ENCODE measurements at places on chromosomes 7 and 10. TPM values are rescaled to one million over a fixed set of nuclear protein-coding genes. Genes with fewer than 3 reads are reported as not detected.

- H3K27ac ChIP-seq = no peak overlapping the region
- peaks cover 12% of the 10 kb centered on the region for H3K36me3 ChIP-seq
These were observed 22.3 kb downstream of the ZNF783 start for GRCh38 chr7:149284343-149284742.

- no peak overlapping the region for H3K4me3 ChIP-seq
- no peaks in the 10 kb centered on the region for H3K27me3 ChIP-seq
- H3K36me3 ChIP-seq = no peaks in the 10 kb centered on the region
These were observed 61.2 kb upstream of the FAM171A1 start for GRCh38 chr10:15432266-15432665.

DNA sequence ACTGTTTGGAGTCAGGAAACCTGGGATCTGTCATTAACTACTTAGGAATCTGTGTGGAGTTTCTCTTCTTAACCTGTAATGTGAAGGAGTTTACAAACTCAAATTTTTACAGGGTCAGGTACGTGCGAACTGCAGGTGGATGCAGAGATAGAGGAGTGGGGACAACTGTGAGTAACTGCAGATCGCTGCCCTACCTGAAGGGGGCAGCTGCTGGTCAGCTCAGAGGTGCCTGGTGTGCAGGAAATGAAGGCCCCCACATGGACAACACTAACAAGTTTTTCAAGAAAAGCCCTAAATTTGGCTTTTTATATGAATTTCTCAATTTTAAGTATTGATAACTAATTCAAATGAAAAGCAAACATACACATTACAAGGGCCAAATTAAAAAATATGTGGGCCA, 380.0 kb downstream of the REEP3 start:
- H3K27me3 ChIP-seq = no peaks in the 10 kb centered on the region
- no peak overlapping the region for H3K4me3 ChIP-seq
- no peak overlapping the region for H3K27ac ChIP-seq

DNA sequence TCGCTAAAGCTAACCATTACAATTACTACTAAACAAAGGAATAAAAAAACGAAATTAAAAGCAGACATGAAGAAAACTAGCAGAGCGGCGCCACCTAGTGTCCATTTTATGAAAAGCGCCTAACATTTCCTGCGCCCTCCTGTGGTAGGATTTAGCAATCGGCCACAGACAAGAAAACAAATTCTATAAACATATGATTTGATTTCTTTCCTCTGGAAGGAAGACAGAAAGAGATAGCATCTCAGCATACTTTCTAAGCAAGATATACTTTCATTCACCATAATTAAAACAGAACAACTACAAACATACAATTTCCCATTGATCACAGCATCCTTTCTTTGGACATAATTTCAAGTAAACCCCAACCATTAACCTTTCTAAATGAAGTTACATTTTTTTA, 337.7 kb upstream of the NPVF start:
- no peak overlapping the region for H3K4me3 ChIP-seq
- no peaks in the 10 kb centered on the region for H3K27me3 ChIP-seq
- no peak for DNase-seq
- H3K36me3 ChIP-seq = no peaks in the 10 kb centered on the region
- no peaks in the 10 kb centered on the region for H3K4me1 ChIP-seq
- no peak overlapping the region for H3K27ac ChIP-seq

GRCh38 chr7:106346678-106347217, 62.0 kb upstream of the NAMPT start:
- H3K27ac ChIP-seq = no peak overlapping the region
- H3K4me1 ChIP-seq = peaks cover 8% of the 10 kb centered on the region
- H3K4me3 ChIP-seq = no peak overlapping the region
- H3K27me3 ChIP-seq = no peaks in the 10 kb centered on the region
- DNase-seq = no peak

Gene APBB1IP
- 7.4 TPM for total RNA-seq

DNA sequence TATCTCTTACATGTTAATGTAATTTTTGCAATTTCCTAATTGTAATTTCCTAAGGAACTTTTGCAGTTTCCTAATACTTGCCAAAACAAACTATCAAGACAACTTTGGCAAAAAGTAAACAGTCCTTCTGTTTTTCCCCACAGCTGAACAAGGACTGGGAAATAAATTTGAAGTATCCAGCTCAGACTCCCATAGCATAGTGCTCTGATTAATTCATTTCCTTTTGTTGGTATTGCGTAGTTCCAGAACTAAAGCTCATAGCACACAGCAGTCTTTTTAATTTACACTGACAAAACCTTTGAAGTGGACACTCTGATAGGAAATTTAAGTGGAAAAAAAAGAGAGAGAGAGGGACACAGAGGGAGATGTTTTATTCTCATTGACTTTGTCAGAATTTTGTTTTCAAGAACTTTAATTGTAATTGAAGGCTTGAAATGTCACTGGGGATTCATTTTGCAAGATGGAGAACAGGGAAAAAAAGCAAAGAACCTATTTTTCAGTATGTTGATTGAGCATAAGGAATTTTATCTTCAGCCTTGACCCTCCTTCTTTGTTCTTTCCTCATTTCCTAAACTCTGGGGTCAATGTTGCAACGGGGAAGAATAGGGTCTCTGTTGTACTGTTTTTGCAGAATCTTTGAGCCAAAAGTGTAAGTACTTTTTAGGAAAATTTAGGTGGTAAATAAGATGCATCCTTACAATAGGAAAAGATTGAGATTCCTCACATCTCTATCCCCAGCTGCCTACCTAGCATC, 232.2 kb upstream of the NPSR1 start:
- no peak overlapping the region for H3K4me3 ChIP-seq
- no peak overlapping the region for H3K27ac ChIP-seq
- H3K27me3 ChIP-seq = no peaks in the 10 kb centered on the region
- H3K36me3 ChIP-seq = no peaks in the 10 kb centered on the region

DNA sequence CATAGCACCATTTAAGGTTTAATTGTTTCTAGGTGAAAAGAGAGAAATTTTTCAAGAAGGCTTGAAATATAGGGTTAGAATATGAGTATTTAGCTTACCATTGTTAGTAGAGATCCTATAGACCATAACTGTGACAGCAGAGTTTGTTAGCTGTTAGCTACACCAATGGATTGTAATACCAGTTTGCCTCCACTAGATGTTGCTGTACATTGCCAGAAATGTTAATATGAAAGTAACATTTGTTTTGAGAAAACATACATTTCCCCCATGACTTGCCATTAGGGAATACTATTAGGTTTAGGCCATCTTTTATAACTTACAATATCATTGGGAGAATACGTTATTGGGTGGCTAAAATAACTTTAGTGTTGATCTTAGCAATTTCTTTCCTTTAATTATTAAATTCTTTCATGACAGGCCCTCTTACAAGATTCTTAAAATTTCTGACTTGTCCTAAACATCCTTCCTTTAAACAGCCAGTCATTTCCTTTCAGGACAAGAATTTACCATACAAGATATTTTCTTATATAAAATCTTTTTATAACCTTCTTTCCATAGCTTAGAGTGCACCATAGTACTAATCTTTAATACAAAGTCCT, 39.5 kb downstream of the ZNF117 start:
- peaks cover 4% of the 10 kb centered on the region for H3K27me3 ChIP-seq
- no peaks in the 10 kb centered on the region for H3K36me3 ChIP-seq
- H3K27ac ChIP-seq = no peak overlapping the region

DNA sequence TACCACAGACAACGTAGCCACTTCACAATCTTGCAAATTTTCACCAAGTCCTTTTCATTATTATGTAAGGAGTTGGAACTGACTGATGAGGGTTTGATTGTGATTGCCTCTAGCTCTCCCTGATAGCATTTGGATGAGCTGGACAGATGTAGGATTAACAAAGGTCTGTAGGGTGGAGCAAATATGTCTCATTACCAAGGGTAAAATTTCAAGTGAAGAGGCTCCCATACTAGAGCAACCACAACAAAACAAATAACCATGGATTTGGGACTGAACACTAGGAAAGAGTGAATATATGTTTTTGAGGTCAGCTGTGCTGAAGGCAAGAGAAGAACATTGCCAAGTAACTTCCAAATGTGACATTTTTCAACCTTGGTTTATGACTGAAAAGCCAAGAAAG, 281.7 kb downstream of the NEBL start:
- no peaks in the 10 kb centered on the region for H3K4me1 ChIP-seq
- H3K27ac ChIP-seq = no peak overlapping the region
- no peak for DNase-seq
- no peak overlapping the region for H3K4me3 ChIP-seq
- H3K36me3 ChIP-seq = no peaks in the 10 kb centered on the region

DNA sequence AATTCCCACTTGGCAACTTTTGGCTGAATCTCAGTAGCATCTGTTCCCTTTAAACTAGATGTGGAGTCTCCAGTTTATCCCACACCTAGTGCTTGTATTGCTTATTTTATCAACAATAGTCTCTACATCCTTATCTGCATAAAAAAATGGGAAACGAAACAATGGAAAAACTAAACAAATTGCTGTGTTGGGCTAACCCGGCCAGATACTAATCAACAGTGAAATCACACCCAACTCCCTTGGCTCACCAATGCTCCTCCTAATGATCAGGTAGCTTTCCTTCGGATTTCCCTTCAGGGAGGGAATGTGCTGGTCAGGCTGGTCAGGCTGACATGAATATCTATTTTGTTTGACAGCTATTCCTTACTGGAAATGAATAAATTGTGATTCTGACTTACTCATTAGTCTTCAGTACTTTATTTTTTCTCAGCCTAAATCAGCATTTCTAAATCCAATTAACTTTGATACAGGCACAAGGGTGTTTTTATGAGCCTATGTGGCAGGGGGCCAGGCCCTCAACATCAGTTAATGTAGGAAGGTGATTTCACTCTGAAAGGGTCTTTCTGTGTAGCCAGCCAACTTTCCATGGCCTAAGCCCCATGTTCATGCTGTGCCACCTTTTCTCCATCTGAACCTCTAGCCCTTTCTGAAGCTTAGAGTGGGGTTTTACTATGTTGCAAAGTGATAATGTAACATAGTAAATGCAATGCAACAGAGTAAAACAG, 170.5 kb upstream of the NPSR1 start:
- no peak overlapping the region for H3K4me3 ChIP-seq
- H3K27ac ChIP-seq = no peak overlapping the region
- no peaks in the 10 kb centered on the region for H3K4me1 ChIP-seq
- no peaks in the 10 kb centered on the region for H3K36me3 ChIP-seq

DNA sequence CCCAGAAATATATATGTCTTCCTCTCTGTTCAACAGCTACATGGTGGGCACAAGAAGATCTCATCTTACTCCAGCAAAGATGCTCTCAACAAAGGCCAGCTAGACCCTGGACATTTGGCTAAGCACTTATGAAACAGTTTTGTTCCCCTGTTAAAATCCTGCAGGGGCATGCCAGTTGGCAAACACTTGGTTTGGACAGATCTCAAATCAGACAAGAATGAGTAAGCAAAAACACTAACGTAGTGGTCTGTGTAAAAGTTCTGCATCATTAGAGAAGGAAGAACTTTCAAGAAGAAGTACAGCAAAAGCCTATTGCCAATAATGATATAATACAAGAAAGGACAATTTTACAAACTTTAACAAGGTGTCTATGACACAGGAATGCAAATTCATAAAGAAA, 125.6 kb downstream of the CALN1 start:
- no peak for DNase-seq
- peaks cover 6% of the 10 kb centered on the region for H3K4me1 ChIP-seq
- H3K36me3 ChIP-seq = no peaks in the 10 kb centered on the region

DNA sequence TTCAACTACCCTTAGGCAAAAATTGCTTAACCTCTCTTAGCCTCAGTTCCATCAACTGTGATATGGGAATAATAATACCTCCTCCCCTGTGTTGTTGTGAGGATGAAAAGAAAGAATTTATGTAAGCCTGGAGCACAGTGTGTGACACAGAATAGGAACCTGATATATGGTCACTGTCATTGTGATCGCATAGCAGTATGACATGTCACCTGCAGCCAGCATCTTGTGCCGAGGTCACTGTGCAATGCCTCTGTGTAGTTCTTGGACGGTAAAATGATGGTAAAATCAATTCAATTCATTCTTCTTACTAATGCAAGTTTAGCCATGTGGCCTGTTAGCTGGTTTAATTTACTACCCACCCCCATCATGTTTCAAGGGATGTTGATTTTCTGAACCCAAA, 54.6 kb upstream of the GPR158 start:
- H3K36me3 ChIP-seq = no peaks in the 10 kb centered on the region
- no peak for DNase-seq
- no peak overlapping the region for H3K27ac ChIP-seq
- H3K4me1 ChIP-seq = no peaks in the 10 kb centered on the region
- H3K4me3 ChIP-seq = no peak overlapping the region

DNA sequence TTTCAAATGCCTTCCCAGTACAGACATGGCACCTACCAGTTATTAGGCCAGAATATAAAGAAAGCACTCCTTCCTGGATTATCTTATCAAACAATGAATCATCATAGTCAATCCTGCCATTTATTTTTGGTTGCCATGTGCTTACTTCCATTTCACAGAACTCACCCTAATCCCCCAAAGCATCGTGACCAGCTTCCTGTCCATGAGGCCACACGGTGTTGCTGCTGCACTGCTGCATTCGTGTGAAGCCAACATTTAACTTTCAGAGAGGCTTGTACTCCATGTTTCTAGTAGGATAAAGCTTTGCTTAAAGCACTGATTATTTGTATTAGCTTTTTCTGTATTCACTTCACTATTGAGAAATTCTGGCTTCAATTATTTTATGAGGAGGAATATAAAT, 14.4 kb downstream of the COL28A1 start:
- no peaks in the 10 kb centered on the region for H3K36me3 ChIP-seq
- H3K27me3 ChIP-seq = no peaks in the 10 kb centered on the region
- DNase-seq = no peak
- H3K27ac ChIP-seq = no peak overlapping the region
- no peak overlapping the region for H3K4me3 ChIP-seq

DNA sequence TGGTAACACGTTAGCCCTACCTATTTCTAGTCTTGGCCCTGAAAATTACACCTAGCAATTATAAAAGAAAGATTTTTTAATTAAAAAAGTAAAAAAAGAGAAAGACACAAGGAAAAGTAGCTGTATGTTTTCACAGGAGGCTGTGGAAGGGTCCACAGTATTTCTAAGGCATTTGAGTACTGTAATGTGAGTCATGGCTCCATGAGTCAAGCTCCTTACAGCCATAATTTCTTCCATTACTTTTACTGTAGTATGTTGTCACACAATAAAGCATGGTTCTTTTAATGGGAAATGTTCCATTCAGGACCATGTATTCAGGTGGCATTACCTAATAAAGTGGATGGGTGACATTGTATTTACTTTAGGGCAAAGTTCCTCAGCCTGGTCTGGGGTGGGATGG, 113.4 kb downstream of the GPR37 start:
- no peak overlapping the region for H3K4me3 ChIP-seq
- H3K4me1 ChIP-seq = no peaks in the 10 kb centered on the region
- no peak for DNase-seq

GRCh38 chr10:12726971-12727831, 274.3 kb downstream of the CCDC3 start:
- H3K4me1 ChIP-seq = peaks cover 31% of the 10 kb centered on the region
- no peak for DNase-seq
- no peak overlapping the region for H3K27ac ChIP-seq
- H3K36me3 ChIP-seq = no peaks in the 10 kb centered on the region

Gene TET1
- 3.2 TPM for total RNA-seq
